Smooth muscle cell of the brain vasculature (primary cell): ENCODE measurements at places on chromosomes 12 and 14.

- no peak for DNase-seq
Measured at GRCh38 chr14:87579036-87579435, 413.9 kb downstream of the GALC start.

DNA sequence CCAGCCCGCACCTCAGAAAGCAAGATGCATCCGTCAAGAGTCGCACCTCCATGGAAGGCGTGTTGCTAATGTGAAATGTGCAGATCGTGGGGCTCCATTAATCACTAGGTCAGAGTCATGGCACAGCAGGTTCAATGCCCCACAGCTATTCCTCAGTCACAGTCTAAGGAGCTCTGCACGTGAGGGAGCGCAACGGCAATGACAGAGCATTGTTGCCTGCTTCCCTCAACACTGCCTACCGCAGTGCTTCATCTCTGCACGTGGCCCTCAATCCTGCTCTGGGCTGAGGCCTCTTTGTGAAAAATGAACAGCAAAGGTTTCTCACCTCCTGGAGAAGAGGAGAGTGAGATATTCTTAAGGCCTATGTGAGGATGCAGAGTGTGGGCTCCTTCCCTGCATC lies 995.2 kb upstream of the TMEM132C start:
- DNase-seq = no peak

GRCh38 chr12:19302100-19302640 lies 137.1 kb upstream of the AEBP2 start:
- no peak for DNase-seq

- no peak for DNase-seq
Measured at GRCh38 chr14:76546426-76547221, 170.7 kb downstream of the ESRRB start.

DNA sequence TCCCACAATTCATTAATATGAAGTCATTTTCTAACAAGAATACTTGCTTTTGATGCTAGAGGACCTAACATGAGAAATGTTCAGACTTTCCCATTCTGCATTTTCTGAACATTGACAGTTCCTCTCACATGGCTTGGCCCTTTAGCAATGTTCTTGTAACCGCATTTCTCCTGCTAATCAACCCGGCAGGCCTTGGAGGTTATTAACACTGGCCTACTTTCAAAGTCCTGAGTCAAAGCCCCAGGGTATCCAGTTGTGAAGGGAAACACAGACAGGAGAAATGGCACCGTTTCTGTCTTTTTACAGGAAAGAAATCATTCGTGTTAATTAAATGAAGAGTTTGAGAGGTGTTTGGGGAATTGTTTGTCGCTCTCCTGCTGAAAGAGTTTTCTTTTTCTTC lies 446.5 kb upstream of the MIS18BP1 start:
- no peak for DNase-seq

- no peak for DNase-seq
Measured at GRCh38 chr12:119461636-119462214, 127.2 kb downstream of the CCDC60 start.

GRCh38 chr12:28234444-28234843 lies 44.2 kb downstream of the CCDC91 start:
- no peak for DNase-seq

DNA sequence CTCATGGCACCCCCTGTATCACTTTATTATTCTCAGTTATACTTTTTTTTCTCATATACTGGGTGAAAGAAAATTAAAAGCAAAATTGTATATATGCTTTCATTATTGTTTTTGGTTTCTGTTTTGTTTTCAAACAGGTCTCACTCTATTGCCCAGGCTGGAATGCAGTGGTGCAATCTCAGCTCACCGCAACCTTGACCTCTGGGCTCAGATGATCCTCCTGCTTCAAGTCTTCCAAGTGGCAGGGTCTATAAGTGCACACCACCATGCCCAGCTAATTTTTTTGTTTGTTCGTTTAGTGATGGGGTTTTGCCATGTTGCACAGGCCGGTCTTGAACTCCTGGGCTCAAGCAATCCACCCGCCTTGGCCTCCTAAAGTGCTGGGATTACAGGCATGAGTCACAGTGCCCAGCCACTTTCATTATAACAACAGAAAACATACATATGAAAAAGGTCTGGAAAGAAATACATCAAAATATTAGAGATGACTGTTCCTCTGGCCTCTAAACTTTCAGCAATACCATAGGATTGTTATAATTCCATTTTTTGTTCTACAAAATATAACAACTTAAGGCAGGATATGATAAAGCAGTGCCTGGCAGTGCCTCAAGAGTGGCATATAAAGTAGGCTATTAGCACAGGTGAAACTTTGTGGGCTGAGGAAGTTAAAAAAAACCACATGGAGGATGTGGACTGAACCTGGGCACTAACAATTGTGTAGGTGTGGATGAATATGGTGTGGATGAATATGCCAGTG lies 5.8 kb upstream of the NTN4 start:
- no peak for DNase-seq

GRCh38 chr14:90460136-90460535 lies 63.3 kb downstream of the CALM1 start:
- no peak for DNase-seq

DNA sequence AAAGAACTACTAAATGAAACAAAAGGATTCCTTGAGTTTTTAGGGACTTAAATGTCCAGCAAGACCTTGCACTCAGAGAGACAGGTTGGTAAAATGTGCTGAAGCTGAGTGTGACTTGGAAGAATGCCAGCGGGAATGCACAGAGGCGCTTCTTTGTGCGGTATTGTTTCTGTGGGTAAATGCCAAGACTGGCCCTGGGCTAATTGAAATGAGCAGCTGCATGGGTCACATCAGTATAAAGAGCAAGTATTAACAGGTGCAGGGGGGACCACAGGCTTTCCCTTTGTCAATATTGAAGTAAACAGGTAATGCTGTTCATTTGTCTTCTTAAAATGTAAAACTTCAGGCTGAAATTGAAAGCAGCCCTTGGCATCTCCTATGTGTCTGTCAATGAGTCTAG lies 74.3 kb downstream of the LMO3 start:
- no peak for DNase-seq

GRCh38 chr14:43754838-43755237 lies 752.2 kb downstream of the FSCB start:
- DNase-seq = no peak

DNA sequence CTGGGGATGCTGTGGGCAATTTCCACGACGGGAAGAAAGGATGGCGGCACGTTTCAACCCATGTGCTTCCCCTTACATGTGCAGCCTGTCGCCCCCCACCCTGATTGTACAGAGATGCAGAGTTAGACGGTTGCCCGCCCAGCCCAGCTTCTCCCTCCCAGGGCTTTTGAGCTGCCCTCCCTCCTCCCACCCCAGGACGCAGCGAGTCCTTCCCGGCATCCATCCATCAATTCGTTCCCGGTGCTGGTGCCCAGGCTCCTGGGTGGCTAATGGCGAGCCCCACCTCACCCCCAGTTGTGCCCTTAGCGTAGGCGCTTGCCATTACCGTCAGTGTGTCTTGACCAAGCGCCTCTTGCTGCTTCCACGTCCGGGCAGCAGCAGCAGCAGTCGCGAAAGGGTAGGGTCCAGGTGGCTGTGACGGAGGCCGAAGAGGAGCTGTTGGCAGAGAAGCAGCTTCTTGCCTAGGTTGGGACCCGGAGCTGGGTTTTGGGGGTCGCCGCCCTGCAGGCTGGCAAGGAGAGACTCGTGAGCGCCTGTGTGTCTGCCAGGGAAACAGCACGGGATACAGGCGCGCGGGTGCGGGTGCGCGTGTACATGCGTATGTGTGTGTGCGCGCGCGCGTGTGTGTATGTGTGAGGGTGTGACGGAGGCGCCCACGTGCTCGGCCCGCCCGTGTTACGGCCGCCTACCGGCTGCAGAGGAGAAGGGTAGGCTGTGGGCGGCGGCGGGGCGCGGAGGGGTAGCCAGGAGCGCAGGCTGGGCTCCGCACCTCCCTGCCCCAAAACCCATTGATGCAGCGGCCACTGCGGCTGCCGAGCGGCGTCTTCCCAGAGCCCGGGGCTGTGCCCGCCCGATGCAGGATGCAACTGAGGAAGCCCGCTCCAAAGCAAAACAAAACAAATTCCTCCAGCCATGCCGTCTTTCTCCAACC lies at the start of gene SLC6A15:
SLC6A15 (minus strand) TSS at position 602 of the 931 bp plus-strand sequence. CDS start 20,679 bp downstream, outside the sequence.
- peak; percentile 62 for DNase-seq

DNA sequence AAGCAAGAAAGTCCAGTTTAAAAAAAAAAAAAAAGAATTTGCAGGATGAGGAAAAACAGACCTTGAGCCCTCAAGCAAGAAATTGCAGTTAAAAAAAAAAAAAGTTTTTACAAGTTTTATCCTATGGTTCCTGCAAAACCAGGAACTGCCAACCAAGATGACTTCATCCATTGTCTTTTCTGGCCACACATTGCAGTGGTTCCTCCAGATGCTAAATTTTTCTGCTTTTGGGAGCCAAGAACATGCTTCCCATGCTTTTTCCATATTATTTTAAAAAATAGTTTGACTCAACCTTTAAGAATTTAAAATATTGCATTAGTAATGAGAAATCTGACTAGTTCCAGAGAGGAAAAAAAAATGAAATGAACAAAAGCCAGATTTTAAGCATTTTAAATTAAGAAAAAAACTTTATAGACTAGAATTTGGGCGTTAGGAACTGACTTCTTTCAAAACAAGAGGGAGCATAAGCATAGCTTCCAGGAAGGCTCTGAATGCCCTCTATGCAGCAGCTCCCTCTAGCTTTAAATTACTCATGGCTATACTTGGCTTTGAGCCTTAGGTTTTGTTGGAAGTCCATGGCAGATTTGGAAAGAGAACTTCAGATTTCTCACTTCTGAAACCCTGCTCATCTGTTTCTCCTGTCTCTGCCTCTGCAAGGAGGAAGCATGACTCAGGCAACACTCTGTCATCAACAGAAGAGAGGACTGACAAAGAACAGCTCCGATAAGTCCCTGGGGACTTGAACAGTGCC lies 124.5 kb downstream of the GPR65 start:
- no peak for DNase-seq

DNA sequence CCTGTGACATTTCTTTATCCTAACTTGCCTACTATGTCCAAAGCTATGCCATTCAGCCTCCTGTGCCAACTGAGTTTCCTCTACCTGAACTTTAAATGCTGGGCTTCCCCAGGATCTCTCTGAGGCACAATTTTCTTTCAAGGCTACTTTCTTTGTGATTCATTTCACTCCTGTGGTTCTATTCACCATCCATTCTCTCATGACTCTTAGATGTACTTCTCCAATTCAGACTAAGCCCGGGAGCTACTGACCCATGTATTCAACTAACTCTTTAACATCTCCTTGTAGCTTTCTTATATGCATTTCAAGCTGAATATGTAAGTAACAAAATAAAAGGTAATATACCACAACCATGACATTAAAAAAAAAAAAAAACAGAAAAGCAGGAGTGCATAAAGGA lies 738.9 kb upstream of the USP15 start:
- no peak for DNase-seq

GRCh38 chr12:45406988-45407850 lies 191.3 kb downstream of the ANO6 start:
- DNase-seq = no peak

DNA sequence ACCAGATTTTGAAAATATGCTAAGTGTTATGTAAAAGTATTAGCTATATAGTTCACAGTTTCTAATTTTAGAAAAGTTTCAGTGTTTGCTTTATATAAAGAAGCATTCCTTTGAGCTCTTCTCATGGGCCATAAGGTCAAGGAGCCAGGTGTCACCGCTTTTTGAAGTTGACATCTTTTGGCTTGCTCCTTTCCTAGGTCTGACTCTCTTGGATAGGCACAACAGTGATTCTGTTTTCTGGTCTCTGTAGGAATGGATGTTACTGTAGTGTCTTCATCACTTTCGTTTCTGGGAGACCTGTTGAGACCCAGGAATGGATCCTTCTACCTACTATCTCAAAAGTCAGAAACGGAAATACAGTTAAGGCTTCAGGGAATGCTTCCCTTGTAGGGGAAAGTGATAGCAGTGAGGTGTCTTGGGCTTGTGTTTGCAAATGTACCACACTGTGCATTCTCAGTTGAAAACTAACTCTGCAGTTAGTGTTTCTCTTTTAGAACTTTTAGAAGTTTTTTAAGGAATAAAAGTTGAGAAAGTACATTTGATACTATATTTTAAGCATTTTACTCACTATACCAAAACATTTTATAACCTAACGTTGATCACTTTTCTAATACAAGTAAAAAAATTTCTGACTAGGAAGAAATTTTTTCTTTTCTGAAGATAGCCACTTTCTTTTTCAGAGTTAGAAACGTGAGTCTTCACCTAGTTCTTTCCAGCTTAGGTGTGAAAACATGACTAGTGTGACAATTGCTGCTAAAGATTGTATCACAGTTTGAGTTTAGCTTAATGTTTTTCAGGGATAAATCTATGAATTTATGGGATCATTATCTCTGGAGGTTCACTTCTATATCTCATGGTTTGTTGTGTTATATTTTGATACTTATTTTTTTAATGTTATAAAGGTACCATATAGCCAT lies 20.8 kb downstream of the VRK1 start:
- no peak for DNase-seq

- no peak for DNase-seq
Measured at GRCh38 chr12:121787063-121788025, 6.1 kb downstream of the RHOF start.

DNA sequence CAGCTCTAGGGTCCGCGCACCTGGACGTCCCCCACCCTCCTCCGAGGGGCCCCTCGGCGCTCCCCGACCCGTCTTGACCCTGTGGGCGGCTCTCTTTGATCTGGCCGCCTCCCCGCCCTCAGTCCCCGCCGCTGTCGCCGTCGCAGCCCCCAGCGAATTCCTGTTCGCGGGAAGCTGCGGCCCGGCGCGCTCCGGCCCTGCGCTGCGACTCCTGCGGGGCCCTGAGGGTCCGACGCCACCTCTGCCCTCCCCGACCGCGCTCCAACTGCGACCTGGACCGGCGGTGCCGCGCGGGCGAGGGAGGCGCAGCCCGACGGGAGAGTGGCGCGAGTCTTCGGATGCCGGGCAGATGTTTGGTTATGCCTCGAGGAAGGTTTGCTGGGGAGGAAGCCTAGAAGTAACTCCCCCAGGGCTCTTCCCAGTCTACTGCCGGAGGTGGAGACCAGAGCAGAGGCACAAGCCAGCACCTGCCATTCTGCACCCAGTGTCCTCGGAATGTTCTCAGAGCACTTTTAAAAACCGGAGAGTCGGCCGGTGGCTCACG lies 440 bp upstream of the ISM2 start:
- no peak for DNase-seq

- DNase-seq = no peak
Measured at GRCh38 chr14:73368616-73369015, 89.7 kb downstream of the NUMB start.

GRCh38 chr14:69214393-69214792 lies 23.1 kb downstream of the EXD2 start:
- DNase-seq = no peak

- DNase-seq = no peak
Measured at GRCh38 chr12:66309606-66310005, 7.3 kb downstream of the HELB start.

DNA sequence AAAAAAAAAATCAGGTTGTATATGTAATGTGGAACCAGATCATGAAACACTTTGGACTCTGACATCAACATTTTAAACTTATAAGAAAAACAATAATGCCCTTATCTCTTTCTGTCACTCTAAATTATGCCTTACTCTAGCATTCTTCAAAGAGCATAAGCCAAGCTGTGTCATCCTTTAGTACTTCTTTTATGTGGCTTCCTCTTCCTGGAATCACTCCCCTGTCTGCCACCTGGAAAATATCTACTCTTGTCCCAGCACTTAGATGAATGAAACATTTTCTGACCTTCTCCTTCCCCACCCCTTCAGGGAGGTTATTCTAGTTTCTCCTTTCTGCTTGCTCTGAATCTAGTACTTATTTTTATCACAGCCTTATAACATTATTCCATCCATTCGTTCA lies 101.2 kb downstream of the CNTN1 start:
- DNase-seq = no peak

- DNase-seq = no peak
Measured at GRCh38 chr12:110936367-110937103, 16.2 kb upstream of the MYL2 start.
